ENCODE measurements at places on chromosomes 7 and 10. TPM values are rescaled to one million over a fixed set of nuclear protein-coding genes. Genes with fewer than 3 reads are reported as not detected.

DNA sequence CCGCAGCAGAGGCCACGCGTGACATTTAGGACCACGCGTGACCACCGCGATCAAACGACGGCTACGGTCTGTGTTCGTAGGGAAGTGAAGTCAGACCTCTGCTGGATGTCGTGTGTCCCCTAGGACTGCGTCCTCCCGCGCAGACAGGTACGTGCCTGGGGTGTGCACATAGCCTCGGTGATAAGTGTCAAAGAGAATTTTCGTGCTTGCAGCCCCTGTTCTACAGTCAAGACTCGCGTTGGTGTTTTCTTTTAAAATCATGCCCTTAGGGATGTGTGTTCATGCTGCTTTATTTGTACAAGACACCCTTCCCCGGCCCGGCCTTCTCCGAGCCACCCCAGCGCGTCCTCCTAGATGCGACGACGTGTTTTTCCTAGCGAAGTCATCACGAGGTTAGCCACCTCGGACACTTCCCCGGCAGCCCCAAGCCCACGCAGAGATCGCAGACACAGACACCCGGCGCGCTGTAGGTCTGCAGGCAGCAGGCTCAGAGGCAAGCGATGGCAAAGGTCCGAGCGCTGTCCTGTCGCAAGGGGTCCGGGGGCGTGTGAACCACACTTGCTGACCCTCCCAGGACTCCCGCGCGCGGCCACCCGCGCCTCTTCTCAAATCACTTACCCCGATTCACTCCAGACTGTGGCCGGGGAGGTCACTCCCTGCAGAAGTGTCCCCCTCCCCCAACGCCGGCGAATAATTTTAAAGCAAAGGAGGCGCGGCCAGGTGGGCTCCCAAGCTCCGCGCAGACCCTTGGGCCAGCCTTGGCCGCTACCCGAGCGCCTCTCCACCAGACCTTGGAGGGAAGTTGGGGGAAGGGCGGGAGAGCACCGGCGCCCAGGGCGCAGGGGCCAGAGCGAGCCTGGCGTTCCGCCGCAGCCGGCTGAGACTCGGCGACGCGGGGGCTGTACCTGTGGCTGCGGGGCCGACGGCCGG, 552 bp downstream of the MKX start:
- peaks cover 26% of the 10 kb centered on the region for H3K27me3 ChIP-seq
- H3K27ac ChIP-seq = no peak overlapping the region
- peaks cover 23% of the 10 kb centered on the region for H3K4me1 ChIP-seq
- peak; percentile 36 for DNase-seq
- peaks cover 4% of the 10 kb centered on the region for H3K36me3 ChIP-seq

DNA sequence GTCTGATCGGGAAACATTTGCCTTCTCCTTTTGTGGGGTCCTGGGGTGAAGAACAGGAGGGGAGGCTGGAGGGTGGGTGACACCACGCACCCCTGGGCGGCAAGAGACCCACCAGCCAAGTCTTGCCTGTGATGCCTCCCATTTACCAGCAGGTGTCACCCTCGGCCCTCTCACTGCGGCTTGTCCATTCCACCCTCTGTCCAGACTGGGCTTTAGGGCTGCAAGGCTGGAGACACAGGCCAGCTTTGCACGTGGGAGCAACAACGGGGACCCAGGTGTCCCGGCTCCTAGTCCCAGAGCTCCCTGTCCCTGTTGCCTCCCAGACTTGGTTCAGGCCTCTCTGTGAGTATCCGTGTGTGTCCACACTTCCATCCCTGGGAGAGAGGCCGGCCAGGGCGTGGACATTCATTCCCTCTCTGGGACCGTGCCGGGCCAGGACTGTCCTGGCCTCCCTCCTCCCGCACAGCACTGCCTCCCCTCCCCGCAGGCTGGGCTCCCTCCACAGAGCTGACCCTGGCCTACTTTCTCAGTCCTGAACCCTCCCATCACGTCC, 36.2 kb upstream of the GTF2IRD1 start:
- peak; percentile 74 for DNase-seq
- H3K36me3 ChIP-seq = no peaks in the 10 kb centered on the region
- H3K27me3 ChIP-seq = peaks cover 5% of the 10 kb centered on the region
- no peak overlapping the region for H3K4me3 ChIP-seq
- H3K4me1 ChIP-seq = no peaks in the 10 kb centered on the region
- no peak overlapping the region for H3K27ac ChIP-seq

- H3K4me1 ChIP-seq = peaks cover 7% of the 10 kb centered on the region
- H3K27me3 ChIP-seq = peaks cover 4% of the 10 kb centered on the region
- H3K36me3 ChIP-seq = no peaks in the 10 kb centered on the region
- no peak for DNase-seq
- no peak overlapping the region for H3K4me3 ChIP-seq
- H3K27ac ChIP-seq = no peak overlapping the region
These were observed 63.1 kb downstream of the PRR15 start for GRCh38 chr7:29626730-29627129.

GRCh38 chr7:133282094-133282493, 29.2 kb downstream of the EXOC4 start:
- DNase-seq = no peak
- H3K4me1 ChIP-seq = peaks cover 9% of the 10 kb centered on the region
- H3K27me3 ChIP-seq = peaks cover 2% of the 10 kb centered on the region
- H3K4me3 ChIP-seq = no peak overlapping the region
- H3K36me3 ChIP-seq = peaks cover 10% of the 10 kb centered on the region

DNA sequence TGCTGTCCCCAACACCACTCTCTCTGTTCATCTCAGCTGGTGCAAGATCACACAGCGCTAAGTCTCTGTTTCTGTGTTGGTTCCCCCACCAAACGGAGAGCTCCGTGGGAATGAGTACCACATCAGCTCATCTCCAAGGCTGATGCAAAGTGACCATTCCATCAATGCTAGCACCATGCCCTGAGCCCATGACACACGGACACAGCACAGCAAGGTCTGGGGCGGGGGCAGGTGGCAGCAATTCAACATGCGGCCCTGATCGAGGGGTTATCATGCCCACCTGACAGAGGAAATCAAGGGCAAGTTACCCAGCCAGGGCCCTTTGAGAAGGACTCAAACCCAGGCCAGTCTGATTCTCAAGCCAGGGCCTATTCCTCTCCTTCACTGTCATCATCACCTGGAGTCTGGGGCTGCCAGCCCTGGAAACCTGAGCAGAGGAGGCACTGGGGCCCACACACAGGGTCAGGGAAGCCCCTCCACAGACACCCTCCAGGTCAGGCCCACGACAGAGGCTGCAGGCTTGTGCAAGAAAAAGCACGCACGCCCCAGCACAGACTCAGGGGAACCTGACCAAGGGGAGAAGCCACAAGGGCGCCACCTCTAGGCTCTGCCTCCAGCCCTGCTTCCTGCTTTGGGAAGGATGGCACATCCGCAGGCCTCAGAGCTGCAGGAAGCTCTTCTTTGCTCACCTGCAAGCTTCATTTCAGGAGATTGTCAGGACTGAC, 74.8 kb downstream of the GRID1 start:
- H3K4me3 ChIP-seq = no peak overlapping the region
- H3K27ac ChIP-seq = no peak overlapping the region
- peak; percentile 22 for DNase-seq
- H3K27me3 ChIP-seq = peaks cover 5% of the 10 kb centered on the region

DNA sequence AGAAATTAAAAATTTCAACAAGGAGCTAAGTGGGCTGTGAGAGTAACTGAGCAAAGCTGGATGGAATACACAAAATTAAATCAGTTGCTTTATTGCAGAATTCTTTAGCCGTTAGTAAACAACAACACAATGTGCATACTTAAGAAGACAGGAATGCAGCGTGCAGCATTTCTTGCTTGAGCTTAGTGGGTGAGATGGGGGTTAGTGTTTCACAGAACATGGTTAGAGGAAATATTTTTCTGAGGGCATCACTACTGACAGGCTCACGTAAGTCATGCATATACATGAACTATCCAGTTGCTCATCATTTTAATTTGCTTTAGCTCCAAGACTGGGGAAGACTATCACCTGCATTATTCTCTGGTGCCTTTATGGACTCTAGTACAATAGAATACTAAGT, 80.8 kb downstream of the CD36 start:
- no peaks in the 10 kb centered on the region for H3K27me3 ChIP-seq
- no peaks in the 10 kb centered on the region for H3K4me1 ChIP-seq
- no peak overlapping the region for H3K4me3 ChIP-seq
- no peak for DNase-seq
- no peak overlapping the region for H3K27ac ChIP-seq

The OPALIN gene
- not detected for total RNA-seq

DNA sequence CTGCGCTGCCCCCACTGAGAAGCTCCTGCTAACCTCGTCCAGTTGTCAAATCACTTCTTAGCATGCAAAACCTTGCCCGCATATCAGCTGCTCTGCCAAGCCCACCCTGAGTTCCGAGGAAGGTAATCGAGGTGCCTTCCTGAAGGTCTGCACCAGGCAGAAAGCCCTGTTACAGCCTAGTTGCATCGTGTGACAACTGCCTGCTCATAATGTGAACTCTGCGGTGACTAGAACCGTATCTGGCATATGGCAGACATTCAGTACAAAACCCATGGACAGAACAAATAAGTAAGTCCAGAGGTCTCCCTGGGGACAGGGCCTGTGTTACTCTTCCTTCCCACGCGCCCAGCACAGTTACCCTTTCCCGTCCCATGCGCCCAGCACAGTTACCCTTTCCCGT, 394.3 kb downstream of the DNAJB6 start:
- no peaks in the 10 kb centered on the region for H3K4me1 ChIP-seq
- no peak for DNase-seq
- H3K36me3 ChIP-seq = peaks cover 17% of the 10 kb centered on the region
- H3K27ac ChIP-seq = no peak overlapping the region

The DGKI gene
- 0.69 TPM for total RNA-seq

- H3K27me3 ChIP-seq = peaks cover 2% of the 10 kb centered on the region
- peaks cover 53% of the 10 kb centered on the region for H3K4me1 ChIP-seq
- no peak overlapping the region for H3K4me3 ChIP-seq
- H3K36me3 ChIP-seq = peaks cover 6% of the 10 kb centered on the region
- DNase-seq = no peak
These were observed 39.6 kb downstream of the GRK5 start for GRCh38 chr10:119246862-119247549.

The KLF14 gene
- total RNA-seq = not detected

The PDE6C gene
- total RNA-seq = not detected
